Islet precursor cell (in vitro differentiated cells): ENCODE measurements at places on chromosomes 6 and 20.

DNA sequence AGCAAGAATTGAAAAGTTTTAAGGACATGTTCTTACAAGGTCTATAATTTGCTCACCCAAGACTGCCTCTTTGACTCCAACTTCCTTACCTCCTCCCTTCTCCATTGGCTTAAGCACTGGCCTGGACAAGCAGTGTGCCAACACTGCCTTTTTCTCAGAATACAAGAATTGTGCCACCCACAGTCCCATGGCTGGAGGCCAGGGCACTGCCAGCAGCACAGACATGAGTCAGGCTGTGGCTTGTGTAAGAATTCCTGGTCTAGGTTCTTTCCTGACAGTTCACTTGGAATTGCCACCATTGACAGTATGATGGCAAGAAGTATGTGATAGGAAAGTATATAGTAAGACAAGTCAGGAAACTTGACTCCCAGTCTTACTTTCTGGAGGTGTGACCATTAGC lies 202.7 kb upstream of the MARCKS start:
- DNase-seq = no peak

GRCh38 chr6:138517635-138518034 lies 18.3 kb upstream of the NHSL1 start:
- peak; percentile 79 for DNase-seq

GRCh38 chr6:36998723-36999038 lies 6.8 kb upstream of the FGD2 start:
- no peak for DNase-seq

- DNase-seq = no peak
Observed at GRCh38 chr20:4512891-4513550, 208.7 kb upstream of the PRND start.

- DNase-seq = no peak
Observed at GRCh38 chr6:137894779-137895385, 27.8 kb downstream of the TNFAIP3 start.

DNA sequence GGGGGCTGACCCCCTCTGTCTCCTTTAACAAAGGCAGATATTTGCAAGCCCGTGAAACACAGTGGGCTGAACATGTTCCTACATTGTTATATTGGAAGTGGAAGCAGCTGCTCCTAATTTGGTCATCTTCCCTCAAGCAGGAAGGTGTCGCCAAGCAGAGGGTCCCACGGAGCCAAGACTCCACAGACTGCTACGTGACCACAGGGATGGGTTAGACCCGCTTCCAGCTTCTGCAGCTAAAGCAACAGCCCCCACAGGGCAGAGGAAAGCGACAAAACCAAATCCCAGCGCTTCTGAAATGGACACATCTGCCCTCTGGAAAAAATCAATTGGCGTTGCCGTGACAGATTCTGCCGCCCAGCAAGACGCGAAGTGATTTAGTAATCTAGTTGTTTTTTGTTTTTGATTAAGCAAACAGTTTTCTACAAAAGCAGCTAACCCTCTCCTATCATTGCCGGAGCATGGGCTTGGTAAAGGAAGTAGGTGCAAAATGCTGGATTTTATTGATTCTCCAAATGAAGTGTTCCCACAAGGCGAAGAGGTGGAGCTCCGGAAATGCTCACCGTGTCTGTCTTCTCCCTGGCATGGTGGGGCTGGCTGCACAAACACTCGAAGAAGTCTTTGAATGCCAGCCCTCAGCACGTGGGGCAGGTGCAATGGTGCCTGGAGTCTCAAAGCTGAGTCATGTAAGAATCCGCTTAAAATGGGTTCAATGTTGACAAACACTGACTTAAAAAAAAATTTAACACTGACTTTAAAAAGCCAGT lies 79.4 kb upstream of the FRMD1 start:
- DNase-seq = peak; percentile 48

- DNase-seq = no peak
Observed at GRCh38 chr6:35223396-35223795, 9.6 kb downstream of the SCUBE3 start.

- peak; percentile 88 for DNase-seq
Observed at GRCh38 chr6:144266091-144266649, 19.0 kb upstream of the UTRN start.

DNA sequence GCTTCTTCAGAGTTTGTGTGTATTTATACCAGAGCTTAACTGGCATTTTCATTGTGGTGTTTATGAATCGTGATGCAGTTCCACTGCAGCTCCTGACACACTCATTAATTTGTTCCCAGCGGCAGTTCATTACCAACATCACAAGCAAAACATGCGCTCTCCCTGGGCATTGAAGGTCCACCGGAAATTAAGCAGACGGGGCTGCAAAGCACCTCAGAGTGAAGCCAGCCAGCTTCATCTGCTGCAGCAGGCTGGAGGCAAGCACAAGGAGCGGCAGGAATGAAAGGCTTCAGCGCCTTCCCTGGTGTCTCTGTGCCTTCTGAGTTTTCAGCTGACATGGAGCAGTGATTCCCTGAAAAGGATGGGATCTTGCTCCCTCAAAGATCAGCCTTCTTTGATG lies 246.0 kb upstream of the SPTLC3 start:
- peak; percentile 58 for DNase-seq

GRCh38 chr6:40779409-40779808 lies 192.2 kb upstream of the LRFN2 start:
- peak; percentile 75 for DNase-seq

- DNase-seq = no peak
Observed at GRCh38 chr6:159718634-159719033, 8.7 kb upstream of the WTAP start.

DNA sequence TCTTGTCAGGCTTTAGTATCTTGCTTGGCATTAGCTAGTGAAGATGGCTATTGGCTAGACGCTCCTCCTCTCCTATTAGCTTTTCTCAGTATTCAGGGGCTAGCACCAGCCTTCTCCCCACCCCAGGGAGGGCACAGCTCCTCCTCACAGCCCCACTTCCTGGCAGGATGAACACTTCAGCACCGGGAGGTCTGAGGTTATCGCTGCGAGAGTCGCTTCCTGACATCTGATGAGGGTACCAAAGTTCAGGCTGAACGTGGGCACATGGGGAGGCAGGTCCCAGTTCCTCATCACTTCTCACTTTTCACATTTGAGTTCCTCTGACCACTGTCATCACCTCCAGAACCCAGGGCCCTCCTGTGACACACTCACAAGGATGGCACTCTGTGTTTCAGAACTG lies 66.6 kb downstream of the LAMA4 start:
- DNase-seq = no peak

- no peak for DNase-seq
Observed at GRCh38 chr6:137727216-137727765, 139.8 kb upstream of the TNFAIP3 start.

GRCh38 chr6:54595844-54596243 lies 250.7 kb upstream of the FAM83B start:
- DNase-seq = no peak

DNA sequence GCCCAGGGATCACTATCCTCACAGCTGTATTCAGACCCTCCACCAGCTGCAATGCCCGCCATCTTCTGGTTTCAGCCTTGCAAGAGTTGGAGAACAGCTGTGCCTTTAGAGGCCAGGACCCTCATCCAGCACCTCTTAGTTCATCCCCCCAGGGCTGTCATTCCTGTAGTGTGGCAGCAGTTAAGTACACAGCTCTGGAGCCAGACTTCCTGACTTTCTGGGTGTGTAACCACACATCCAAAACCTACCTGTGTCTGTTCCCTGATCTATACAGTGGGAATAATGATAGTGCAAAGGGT lies 452 bp upstream of the TREM2 start:
- DNase-seq = peak; percentile 52

DNA sequence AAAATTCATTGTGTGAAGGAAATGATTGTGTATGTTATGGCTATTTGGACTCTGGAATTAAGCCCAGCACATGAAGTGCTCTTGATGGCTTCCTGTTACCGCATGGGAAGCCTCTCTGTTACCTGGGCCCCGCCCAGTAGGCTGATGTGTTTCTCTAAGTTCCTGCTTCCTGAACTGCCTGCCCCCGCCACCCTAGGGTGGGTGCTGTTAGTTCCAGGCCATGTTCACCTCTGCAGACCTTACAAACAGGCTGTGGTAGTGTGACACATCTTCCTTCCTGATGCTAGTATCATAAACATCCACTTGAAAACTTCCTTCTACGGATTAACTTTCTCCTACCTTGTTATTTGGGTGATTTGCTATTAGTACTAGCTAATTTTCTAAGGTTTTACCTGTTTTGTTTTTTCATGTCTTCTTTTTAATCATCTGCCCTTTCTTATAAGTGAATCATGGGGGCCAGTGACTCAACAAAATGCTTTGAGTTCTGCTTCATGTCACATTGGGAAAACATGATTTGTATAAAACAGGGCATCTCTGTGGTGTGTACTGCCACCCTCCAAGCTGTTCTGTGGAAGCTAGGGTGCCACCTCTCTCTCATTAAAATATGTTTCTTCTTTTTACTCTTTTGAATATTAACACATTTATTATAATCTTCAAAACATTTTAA lies 40.6 kb downstream of the SH3BGRL2 start:
- peak; percentile 67 for DNase-seq

- DNase-seq = no peak
Observed at GRCh38 chr6:19041906-19042305, 654.8 kb downstream of the RNF144B start.

- no peak for DNase-seq
Observed at GRCh38 chr20:57573242-57573641, 12.3 kb downstream of the PCK1 start.

DNA sequence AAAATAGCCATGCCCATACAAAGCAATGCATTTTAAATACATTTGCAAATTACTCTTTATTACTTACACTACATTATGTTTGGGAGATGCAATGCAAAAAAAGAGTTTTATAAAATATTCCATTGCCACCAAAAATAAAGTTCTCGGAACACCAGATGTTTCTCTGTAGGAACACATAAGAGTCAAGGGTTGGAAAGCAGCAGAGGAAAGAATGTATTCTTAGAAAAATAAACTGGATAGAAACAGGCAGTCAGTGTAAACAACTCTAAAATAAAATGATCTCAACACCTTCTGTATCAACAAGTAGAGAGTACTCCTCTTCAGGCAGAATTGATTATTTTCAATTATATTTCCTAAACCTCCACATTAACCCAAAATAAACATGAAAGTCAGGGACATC lies 28.1 kb downstream of the KIF13A start:
- no peak for DNase-seq

DNA sequence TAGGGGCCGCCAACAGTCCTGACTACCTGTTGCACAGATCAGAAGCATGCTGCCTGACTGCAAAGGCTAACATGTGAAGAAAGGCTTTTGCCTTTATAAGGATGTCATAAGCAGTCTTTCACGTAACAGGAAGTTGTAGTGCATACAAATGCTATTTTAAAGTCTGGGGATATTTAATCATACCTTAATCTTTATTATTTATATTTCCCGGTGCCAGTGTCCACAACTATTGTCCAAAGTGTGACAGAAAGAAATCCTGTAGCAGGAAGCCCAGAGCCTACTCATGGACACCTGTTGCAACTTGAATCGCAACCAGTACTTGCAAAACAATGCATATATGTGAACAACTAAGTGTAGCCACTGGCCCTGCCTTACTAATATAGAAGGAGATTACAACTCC lies 235.8 kb downstream of the ALDH8A1 start:
- no peak for DNase-seq

- peak; percentile 90 for DNase-seq
Observed at GRCh38 chr6:96520171-96521115, 1.2 kb upstream of the UFL1 start.

DNA sequence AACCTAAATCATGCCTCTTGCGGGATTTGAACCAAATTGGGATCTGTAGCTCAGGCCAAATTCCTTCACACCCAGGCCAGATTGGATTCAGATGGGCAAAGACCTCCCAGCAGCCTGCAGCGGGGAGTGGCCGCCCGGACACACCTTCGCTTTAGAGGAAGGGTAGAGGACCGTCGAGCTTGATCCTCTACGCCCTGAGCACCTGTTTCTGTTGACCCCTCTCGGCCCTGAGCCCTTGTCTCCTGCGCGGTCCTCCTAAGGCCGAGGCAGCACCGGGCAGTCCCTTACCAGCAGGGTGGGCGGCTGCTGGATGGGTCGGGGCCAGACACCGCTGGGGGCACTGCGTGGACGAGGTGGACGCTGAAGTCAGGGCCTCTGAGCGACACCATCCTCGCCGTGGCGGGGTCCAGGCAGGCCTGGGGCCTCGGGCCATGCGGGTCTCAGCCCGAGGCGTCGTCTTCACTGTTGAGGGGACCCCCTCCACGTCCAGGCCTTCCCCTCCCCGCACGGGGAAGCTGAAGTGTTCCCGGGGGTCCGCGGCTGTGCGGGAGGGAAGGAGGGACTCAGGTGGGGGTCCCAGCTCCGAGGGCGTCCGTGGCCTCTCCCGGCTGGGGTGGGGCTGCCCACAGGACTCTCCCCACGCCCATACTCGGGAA lies 114.8 kb downstream of the SMOC2 start:
- no peak for DNase-seq

GRCh38 chr20:48944663-48945297 lies 23.3 kb downstream of the ARFGEF2 start:
- DNase-seq = no peak

GRCh38 chr6:144148886-144149285 lies 1.4 kb upstream of the STX11 start:
- no peak for DNase-seq

DNA sequence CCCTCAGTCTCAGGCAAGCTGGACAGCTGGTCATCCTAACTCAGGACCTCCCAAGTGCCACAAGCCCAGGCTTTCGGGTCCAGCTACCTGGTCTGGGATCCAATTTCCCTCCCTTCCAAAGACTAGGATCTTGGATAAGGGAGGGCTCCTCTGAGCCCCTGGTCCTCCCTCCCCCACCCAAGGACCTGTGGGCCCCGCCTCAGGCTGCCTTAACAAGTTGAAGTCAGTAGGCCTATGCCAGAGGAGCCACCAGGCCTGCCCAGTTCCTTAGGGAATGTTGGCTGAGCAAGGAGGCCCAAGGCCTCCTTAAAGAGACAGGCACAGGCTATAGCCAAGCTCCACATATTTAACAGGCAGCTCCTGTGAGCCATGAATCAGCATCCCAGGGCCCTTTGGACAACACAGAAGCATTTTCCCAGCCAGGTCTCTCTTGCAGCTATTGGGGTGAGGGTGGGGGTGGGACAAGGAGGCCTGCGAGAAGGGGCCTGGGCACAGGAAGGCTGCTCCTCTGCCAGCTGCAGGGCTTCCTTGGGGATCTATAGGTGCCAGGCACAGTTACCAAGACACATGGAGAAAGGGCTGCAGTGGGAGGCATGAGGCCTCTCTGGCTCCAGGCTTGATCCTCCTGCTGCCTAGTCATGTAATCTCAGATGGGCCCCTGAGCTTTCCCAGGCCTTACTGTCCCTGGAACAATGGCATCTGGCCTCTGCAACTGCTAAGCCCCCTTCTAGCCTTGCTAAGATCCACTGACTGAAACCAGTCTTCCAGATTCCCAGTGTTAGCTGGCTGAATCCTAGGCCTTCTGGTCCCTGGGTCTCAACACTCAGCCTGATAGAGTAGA lies 27.4 kb upstream of the NOL4L start:
- no peak for DNase-seq

DNA sequence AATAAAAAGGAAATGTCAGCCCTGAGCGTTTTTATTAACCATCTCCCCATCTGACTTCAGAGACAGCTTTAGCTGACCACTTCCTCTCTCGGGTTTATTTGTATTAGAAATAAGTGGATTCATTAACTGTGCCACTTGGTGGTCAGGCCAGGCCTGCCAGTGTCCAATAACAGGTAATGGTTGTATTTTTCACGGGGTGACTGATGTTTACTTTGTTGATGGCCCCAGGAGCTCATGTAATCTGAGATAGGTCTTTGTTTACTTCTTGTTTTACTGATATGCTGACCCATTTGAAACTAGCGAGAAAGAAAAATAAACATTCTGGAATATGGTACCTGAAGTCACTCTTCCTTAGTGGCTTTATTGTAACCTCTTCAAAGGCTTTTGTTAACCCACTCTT lies 504.3 kb upstream of the SLC35B3 start:
- DNase-seq = peak; percentile 60
